ENCODE measurements at places on chromosomes 5 and 9.
A peak's percentile ranks its signal among the peaks of the same experiment; 100 is the strongest.

DNA sequence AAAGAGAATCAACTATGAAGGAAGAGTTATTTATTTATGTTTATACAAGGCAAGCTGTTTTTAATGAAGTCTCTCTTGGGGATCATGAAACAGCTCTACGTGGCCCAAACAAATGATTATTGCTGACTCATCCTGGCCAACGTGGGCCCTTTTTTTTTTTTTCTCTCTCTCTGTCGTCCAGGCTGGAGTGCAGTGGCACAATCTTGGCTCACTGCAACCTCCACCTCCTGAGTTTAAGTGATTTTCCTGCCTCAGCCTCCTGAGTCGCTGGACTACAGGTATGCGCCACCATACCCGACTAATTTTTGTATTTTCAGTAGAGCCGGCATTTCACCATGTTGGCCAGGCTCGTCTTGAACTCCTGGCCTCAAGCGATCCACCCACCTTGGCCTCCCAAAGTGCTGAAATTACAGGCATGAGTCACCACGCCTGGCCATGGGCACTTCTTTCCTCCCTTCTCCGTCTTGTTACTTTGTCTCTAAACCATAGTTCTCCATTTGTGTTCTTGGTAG, 98.3 kb downstream of the BASP1 start:
- DNase-seq, result no peak

DNA sequence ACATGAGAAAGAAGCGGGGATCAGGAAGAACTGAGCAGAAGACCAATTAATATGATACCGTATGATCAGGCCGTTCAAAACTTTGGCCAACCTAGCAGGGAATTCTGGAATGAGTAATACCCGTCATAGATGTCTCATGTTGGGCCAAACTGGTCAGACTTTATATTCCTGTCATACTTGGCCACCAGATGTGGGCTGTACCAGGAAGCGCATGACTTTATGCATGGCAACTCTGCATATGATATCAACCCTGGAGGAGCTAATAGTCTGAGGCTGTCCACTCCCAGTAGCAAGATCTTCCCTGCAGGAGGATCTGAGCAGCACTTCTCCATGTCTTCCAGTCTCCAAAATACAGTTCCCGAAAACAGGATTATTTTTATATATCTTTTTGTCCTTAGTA, 68.5 kb upstream of the NAA35 start:
- no peak for DNase-seq

DNA sequence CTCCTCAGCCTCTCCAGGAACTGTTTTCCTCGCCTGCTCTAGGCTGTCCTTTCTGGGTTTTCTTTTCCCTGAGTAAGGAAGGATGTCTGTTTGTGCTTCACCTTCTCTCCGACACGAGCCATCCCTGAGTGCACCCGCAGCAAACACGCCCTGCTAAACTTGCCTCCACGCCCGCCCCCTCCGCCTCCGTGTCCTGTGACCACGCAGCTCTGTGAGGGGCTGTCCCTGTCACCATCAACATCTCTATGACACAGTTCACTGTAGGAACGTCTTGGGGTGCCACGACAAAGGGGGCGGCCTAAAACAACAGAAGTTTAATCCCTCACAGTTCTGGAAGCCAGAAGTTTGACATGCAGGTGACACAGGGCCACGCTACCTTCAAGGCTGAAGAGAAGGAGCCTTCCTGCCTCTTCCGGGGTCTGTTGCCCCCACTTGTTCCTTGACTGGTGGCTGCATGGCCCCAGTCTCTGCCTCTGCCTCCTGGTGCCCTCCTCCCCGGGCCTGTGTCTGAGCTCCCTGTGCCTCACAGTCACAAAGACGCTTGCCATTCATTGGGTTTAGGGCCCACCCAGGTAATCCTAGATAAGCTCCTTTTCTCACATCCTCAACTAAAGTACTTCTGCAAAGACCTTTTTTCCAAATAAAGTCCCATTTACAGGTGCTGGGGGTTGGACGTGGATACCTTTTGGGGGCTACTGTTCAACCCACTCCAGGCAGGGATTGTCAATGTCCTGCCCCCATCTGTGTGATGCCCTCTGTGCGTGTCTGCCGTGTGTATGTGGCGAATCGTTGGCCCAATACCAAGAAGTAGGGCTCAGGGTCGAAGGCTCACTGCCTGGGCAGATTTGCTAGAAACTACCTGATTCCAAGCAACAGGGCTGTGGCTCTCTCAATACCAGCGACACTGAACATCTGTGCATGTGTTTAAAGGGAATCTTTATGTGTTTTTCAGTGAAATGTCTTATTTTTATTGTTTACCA, 39.7 kb downstream of the IRX2 start:
- no peak for DNase-seq

DNA sequence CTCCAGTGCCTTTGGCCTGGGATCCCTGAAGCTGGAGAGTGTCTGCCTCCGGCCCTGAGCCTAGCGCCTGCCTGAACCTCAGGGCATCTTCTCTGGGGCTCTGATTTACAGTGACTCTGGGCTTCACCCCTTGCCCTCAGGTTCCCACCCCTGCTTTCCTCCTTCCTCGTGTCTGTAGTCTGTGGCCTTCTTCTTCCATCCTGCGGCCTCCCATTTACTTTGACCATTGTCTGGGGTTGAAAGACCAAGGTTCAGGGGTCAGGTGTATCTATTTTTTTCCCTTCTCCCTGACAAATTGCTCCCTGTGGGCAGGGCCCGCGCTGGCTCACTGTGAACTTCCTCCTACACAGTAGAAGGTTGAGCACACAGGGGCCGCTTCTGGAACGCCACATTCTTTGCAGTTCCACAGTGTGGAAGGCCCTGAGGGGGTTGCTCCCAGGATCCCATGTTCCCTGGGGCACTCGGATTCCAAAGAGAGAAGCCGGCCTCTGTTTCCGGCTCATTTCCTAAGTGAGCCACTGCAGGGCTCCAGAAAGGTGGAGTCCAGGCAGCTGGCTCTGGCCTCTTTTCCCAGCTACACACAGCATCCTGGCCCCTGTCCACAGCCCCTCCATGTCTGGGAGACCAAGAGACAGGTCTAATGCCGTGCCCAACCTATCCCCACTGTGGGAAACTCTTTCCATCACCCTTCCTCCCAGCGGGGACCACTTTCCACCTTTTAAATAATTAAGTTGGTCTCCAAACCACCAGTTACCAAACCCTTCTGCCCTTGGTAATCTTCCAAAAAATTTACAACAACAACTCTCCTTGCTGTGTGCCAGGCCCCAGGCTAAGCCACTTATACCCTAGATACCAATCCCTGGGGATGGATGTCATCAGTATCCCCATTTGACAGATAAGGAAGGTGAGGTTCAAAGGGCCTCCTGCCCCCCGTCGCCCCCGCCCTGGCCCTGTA, 140.3 kb upstream of the IER5L start:
- DNase-seq, result no peak

GRCh38 chr5:72417333-72418062, 89.7 kb downstream of the ZNF366 start:
- DNase-seq, result no peak

- DNase-seq, result no peak
Measured at GRCh38 chr9:100294341-100294740, 58.4 kb downstream of the TEX10 start.

- no peak for DNase-seq
Measured at GRCh38 chr5:96854067-96854466, 22.2 kb upstream of the ERAP2 start.

GRCh38 chr9:128068386-128069205, 564 bp downstream of the SLC25A25 start:
- peak; percentile 40 for DNase-seq

DNA sequence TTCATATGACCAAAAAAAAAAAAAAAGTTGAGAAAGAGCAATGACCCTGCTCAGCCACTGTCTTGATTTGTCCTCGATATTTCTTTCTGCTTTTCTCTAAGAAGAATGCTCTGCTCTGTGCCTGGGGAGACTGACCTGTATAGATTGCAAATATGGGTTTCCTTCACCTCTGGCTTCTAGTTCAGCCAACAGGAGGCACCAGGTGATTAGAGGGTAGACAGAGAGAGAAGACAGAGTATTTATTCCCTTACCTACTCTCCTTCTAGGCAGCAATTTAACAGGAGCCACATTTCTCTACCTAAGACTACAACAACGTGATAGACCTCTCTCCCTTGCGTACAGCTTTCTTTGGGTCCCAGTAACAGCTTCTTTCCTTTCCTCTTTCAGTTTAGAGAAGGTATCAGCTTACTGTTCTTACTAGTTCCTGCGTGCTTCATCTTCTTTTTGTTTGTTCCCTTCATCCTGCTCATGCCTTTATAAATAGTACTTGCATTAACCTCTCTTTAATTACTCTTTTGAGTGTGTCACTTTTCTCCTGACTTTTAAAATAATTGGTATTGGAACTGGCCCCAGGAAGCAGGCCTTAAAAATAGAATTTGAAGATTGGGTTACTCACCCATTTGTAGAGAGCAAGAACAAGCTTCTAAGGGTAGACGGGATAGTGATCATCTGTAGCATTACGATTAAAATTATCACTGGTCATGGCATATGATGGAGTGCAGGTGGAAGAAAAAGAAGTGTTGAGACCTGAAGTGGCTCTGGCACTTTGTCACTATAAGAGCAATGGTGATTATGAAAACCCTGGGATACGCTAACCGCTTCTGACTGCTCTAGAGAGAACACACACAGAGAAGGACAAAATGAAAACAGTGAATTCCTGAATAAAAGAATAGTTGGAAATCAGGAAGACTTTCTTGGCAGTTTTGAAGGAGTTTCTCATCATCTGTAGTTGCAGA, 161.2 kb upstream of the FSTL4 start:
- no peak for DNase-seq

DNA sequence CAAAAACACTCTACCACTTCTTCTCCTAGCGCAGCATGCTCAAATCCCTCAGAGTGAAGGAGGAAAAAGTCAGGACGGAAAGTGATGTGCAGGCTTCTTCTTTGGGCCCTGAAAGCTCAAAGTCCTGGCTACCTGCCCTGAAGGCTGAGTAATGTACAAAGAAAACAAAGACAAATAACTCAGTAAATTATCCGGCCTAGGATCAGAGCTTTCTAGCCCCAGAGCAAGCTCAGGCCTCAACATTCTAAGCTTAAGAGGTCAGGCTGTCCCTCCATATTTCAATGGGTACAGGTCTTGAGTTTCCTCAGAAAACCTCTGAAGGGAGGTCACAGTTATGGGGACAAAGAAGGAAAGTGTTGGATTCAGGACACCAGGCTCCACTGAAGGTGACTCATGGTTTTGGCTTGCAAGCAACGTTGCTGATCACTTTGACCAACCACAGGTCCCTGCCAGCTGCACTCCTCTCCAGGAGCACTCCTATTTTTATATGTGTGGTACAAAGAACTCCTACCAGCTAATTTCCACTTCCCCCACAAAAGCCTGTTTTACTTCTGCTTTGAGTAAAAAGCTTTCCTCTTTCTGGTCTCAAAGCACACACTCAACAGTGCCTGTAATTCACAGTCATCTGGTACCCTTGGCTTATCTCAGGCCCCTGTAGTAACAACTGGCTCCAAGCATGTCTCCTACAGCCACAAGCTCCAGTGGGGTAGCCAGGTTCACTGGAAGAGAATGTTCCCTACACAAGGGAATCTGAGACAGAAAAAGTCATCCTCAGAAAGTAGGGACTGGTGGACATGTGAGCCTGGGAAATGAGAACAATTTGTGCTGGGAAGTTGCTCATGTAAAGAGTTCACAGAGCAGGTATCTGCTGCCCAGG, 115.7 kb downstream of the UGCG start:
- DNase-seq, result no peak

DNA sequence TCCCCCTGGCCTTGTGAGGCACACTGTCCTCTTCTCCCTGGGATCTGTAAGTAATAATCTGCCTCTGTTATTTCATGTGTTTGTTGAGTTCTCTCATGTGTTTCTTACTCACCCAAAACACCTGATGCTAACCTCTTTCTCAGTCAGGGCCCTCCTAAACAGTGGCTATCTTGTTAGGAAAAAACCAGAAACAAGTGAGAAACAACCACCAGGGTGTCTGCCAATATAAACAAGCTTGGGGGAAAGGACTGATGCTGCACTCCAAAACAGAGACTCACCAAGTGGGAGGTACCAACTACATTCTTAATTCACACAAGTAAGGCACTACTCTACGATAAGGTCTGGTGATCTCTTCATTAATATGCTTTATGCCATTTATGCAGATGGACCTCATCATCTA, 564.4 kb downstream of the SEMA5A start:
- DNase-seq, result no peak

GRCh38 chr9:33835625-33836260, 18.8 kb downstream of the UBE2R2 start:
- no peak for DNase-seq

GRCh38 chr5:72611118-72611730, 104.0 kb upstream of the ZNF366 start:
- DNase-seq, result no peak
